ENCODE measurements at places on chromosomes 11 and 22. TPM values are rescaled to one million over a fixed set of nuclear protein-coding genes. Genes with fewer than 3 reads are reported as not detected.

The HORMAD2 gene
- total RNA-seq, result not detected

The SRRD gene
- 15.2 TPM for total RNA-seq

The CHRDL2 gene
- total RNA-seq, result 0.16 TPM

The POLA2 gene
- total RNA-seq, result 3.4 TPM

The SYT13 gene
- not detected for total RNA-seq

The PRRG4 gene
- total RNA-seq, result 0.65 TPM

The SCARF2 gene
- 40.1 TPM for total RNA-seq

The SMCO4 gene
- 11.0 TPM for total RNA-seq

The ME3 gene
- total RNA-seq, result 46.8 TPM

The MOV10L1 gene
- total RNA-seq, result 2.6 TPM

The LMO2 gene
- not detected for total RNA-seq

The CTTN gene
- 367 TPM for total RNA-seq

The OR5B21 gene
- total RNA-seq, result not detected

The TYR gene
- total RNA-seq, result 0.16 TPM

The LRRC32 gene
- 46.4 TPM for total RNA-seq

The GPHA2 gene
- total RNA-seq, result not detected

The KRTAP5-10 gene
- not detected for total RNA-seq

The INSC gene
- total RNA-seq, result 0.81 TPM

The MOGAT2 gene
- total RNA-seq, result not detected

The NLRP14 gene
- total RNA-seq, result 0.16 TPM

The TMEM184B gene
- total RNA-seq, result 42.4 TPM

The LRRC4C gene
- total RNA-seq, result not detected

The SLC17A6 gene
- total RNA-seq, result not detected

The MPEG1 gene
- not detected for total RNA-seq

The SORL1 gene
- 0.12 TPM for total RNA-seq

The SMIM35 gene
- not detected for total RNA-seq

The TMEM123 gene
- total RNA-seq, result 72.1 TPM

The NLRP10 gene
- total RNA-seq, result 2.9 TPM

The CRYBA4 gene
- total RNA-seq, result not detected

The APOL6 gene
- 53.9 TPM for total RNA-seq

The USH1C gene
- total RNA-seq, result not detected

The SERPIND1 gene
- not detected for total RNA-seq

The CARD16 gene
- total RNA-seq, result 3.5 TPM

The ABCC8 gene
- not detected for total RNA-seq

The OR5D16 gene
- not detected for total RNA-seq

The OR52A1 gene
- total RNA-seq, result not detected

The C11orf91 gene
- total RNA-seq, result not detected

The KCNE3 gene
- 1.8 TPM for total RNA-seq

The PYGM gene
- total RNA-seq, result 0.97 TPM

The LYVE1 gene
- total RNA-seq, result not detected

The TESMIN gene
- total RNA-seq, result 0.24 TPM

The BIK gene
- total RNA-seq, result not detected

The SCUBE1 gene
- total RNA-seq, result not detected

The RAB1B gene
- total RNA-seq, result 98.2 TPM

The CFAP68 gene
- total RNA-seq, result 3.9 TPM

The PHETA2 gene
- 33.8 TPM for total RNA-seq

Measured in hair follicle dermal papilla cell (primary cell).